ENCODE measurements at places on chromosomes 2 and 18.

GRCh38 chr18:41395695-41396094 is 559.3 kb upstream of the PIK3C3 start:
- DNase-seq: peak; percentile 34

GRCh38 chr2:143468341-143468888 is 339.2 kb downstream of the ARHGAP15 start:
- no peak for DNase-seq

- DNase-seq: no peak
Observed at GRCh38 chr2:240986787-240987411, 11.5 kb upstream of the SNED1 start.

- no peak for DNase-seq
Observed at GRCh38 chr2:62473246-62473827, 32.7 kb downstream of the TMEM17 start.

GRCh38 chr2:154400563-154401290 is 297.8 kb upstream of the KCNJ3 start:
- no peak for DNase-seq

DNA sequence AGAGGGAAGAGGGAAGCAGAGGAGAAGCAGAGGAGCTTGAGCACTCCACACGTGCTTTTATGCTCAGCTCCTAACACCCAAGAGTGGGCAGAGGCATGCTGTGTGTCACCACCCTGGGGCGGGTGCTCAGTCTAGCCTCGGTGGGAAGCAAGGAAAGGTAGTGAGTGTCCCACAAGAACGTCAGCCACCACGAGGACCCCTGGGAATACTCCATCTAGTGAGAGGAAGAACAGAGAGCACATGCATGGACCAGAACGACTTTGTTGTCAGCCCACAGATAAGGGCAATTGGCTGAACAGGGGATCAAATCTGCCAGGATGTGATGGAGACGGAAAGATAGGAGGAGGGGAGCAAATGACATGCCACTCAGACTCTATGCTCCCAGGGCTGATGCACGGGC is 83.4 kb downstream of the XDH start:
- DNase-seq: no peak

DNA sequence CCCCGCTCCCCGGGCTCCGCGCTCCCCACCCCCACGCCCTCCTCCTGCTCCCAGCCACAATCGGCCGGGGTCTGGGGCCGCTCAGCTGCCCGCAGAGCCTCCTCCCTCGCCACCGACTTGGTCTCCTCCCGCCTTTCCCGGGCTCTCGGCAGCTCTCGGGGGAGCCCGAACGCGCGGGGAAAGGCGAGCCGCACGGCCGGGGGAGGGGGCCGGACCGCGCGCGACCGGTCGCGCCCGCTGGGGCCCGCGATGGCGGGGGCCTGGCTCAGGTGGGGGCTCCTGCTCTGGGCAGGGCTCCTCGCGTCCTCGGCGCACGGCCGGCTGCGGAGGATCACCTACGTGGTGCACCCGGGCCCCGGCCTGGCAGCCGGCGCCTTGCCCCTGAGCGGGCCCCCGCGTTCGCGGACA is 327 bp downstream of the LTBP1 start:
- no peak for DNase-seq

- no peak for DNase-seq
Observed at GRCh38 chr2:97961534-97961933, 34.2 kb downstream of the TMEM131 start.

GRCh38 chr2:17878281-17879136 is at the start of gene KCNS3:
TSS of gene KCNS3 (plus strand) at chr2:17878667. CDS start at chr2:17931009, 52,342 bp downstream.
- DNase-seq: peak; percentile 43

DNA sequence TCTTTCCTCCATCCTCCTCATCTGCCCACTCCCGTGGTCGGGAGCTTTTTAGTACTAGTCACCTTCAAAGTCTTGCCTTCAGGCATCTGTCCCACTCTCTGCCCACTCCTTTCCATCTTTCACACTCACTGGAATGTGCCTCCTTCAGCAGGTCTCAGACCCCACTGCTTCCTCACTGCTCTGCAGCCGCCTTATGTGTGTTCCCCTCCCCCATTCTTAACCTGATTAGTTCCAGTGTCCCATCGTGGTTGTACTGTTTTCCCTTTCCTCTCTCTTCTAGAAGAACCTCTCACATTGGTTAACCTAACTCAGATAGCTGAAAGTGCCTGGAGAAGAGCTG is 3.0 kb downstream of the ARMC9 start:
- DNase-seq: no peak

DNA sequence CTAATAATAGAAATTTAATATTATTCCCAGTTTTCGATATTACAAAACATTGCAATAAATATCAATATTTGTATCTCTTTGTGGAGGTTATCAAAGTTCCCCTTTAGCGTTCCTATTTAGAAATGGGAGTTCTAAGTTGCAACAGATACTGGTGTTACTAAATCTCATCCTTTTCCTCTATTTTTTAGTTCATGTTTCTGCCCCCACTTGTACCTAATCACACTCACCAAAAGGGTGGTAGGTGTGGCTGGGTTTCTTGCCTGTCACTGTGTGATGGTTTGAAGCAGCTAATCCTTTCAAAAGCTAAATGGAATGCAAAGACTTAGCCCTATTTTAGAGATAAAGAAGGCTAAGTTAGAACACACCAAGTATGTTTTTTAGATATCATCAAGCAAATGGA is 997.9 kb downstream of the TSN start:
- no peak for DNase-seq

GRCh38 chr2:62727259-62727867 is 21.9 kb downstream of the EHBP1 start:
- DNase-seq: no peak

DNA sequence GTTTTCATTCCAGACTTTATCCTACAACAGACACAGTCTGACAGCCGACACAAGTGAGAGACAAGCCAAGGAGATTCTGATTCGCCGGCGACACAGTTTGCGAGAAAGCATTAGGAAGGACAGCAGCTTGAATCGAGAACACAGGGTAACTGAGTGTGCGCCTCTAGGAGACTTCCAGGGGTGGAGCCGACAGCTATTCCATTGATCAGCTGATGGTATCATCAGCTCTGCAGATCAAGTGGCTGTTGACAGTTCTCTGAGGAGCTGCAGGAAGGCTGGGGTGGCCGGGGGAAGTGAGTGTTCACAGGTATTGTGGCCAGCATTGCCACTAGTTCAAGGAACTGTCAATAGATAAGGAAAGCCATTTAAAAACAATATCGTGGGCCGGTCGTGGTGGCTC is 57.3 kb upstream of the TMEM182 start:
- no peak for DNase-seq

- DNase-seq: no peak
Observed at GRCh38 chr2:240363746-240364581, 71.5 kb upstream of the GPC1 start.

- no peak for DNase-seq
Observed at GRCh38 chr2:39216346-39217191, 27.2 kb downstream of the CDKL4 start.

GRCh38 chr18:73976433-73976832 is 171.2 kb downstream of the FBXO15 start:
- DNase-seq: no peak

- DNase-seq: no peak
Observed at GRCh38 chr2:120436460-120436739, 90.5 kb downstream of the INHBB start.

DNA sequence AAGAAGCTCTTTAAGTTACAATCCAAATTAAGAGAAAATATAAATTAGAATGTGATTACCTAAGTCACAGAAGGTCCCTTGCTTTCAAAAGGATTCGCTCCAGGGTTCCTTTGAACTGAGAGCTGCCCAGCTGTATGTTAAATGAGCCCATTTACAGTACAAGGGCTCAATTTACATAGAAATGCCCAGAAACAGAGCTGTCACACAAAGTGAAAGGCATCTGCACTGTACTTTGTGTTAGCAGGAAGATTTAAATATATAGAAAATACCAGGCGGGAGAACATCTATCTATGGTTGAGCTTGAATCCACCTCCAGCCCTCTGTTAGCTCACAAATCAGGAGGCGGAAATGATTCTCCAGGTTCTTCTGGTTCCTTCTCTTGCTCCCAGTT is 272.9 kb downstream of the PAX3 start:
- no peak for DNase-seq

- DNase-seq: no peak
Observed at GRCh38 chr2:21070341-21071257, 26.7 kb upstream of the APOB start.

- DNase-seq: no peak
Observed at GRCh38 chr2:215726070-215726469, 287.3 kb downstream of the MREG start.

GRCh38 chr2:225694664-225695063 is 295.2 kb downstream of the NYAP2 start:
- DNase-seq: no peak

DNA sequence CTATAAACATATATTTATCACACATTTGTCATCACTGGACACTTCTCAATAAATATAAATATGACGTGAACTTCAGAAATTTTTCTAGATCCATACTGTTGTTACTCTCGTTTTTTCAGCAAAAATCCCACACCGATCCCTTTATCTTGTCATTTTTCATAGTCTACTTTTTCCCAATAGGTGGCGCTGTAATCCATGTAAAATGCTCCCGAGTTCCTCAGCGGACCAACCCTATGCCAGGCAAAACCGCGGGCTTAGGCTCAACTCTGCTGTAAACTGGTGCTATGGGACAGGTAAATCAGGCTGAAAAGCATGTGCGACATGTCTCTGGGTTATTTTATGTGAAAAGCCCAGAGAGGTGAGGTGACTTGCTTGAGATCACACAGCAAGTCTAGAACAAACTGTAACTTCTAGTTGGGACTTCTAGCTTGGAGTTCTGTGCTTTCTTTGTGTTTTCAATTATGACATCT is 104.0 kb downstream of the COBLL1 start:
- DNase-seq: peak; percentile 65

DNA sequence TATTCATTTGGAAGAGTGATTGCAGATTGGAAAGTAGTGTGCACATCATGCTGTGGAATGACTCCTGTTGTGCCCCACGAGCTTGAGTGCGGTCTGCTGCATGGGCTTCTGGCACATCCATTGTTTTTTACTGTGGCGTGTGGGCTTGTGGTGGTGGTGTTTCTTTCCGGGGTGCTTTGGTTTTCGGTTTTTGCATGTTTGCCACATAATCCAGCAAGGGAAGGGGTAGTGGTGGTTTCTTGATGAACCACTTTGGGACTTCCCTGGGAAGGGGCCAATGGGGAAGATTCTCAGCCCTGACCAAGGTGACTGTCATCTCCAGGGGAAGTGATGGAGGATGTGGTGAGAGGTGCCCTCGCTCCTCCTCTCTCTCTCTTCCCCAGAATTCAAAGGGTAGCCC is 57.0 kb downstream of the COA5 start:
- no peak for DNase-seq

- no peak for DNase-seq
Observed at GRCh38 chr18:76835380-76835779, 13.0 kb downstream of the ZNF236 start.

GRCh38 chr18:63187791-63188460 is 131.6 kb downstream of the BCL2 start:
- no peak for DNase-seq

GRCh38 chr2:205957452-205958154 is 128.4 kb downstream of the INO80D start:
- DNase-seq: no peak

DNA sequence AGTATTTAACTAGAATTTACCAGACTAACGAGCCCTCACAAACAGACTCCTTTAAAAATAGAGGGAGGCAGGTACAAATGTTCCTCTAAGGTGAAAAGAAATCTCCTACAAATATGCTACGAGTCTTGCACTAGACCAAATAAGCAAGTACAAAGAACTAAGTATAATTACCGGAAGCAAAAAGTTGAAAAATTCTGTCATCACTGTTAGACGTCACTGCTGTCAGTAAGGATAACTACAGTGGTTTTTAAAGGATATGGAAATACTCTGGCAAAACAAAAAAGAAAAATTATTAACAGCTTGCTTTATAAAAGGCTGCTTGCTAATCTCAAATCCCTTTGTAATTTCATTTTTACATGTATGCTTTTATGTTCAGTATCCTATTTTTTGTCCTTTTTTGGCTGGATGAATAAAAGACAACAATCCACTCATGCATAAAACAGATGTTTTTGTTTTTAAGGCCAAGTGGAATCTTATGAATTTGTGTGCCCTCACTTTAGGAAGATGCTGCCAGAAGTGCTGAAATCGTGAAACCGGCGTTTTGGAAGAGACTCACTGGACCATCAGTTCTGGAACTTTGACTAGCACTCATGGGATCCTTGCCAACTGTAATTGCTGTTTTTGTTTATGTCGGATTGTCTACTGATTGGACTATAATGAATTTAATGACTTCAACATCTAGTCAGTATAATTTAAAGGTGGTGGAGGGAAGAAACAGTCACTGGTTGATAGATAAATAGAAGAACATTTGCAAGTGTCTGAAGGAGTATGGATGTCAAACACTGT is 6.7 kb downstream of the ZNF521 start:
- no peak for DNase-seq

GRCh38 chr18:49859021-49859359 is 45.7 kb upstream of the ACAA2 start:
- DNase-seq: no peak

DNA sequence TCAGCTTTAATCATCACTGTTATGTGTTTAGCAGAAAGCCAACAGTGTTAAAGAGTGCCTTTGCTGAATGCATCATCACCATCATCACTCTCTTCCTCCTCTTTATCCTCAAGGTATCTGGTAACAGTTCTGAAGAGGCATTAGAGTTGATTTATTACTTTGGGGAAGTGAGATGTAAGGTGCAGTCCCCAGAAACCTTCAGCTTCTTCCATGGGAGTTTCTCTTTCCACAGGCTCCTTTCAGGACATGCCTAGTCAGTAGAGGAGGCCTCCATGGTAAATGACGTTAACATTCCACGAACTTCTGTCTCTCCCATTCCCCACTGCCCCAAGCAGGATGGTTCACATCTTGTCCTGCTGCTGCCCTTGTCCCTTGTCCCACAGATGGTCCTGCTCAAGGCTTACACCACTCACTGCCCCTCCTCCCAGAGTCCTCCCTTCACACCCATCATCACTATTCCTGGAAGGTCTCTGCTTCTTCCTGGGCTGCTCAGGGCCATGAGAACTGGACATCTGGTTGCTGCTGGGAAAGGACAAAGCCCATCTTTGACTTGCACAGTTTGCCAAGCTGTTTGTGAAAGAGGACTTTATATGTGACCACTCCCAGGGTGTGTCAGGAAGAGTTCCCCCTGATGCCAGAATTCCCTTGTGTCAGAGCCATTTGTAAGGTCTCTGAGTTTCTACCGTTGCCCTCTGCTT is 5.3 kb upstream of the REG1A start:
- no peak for DNase-seq

GRCh38 chr2:30428827-30429461 is 18.1 kb upstream of the LCLAT1 start:
- DNase-seq: no peak

DNA sequence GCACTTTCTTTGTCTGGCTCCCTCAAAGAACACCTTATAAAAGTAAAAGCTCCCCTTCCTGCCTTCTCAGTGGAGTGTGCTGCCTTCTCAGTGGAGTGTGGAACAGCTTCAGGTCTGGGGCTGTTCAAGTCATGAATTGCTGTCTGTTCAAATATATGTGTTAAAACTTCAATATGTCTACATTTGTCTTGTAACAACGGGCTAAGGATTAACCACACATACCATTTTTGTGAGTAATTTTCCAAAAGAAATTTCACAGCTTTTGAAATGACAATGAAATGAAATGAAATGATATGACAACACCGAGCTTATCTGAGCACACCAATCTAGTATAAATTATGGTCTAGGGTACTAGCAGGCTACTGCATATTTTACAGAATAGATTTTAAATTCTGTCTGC is 42.9 kb downstream of the CABYR start:
- DNase-seq: peak; percentile 51

Measured in mammary epithelial cell (primary cell).